Psoas muscle (tissue), 8 donors: ENCODE measurements at places on chromosomes 12 and 14. TPM values are rescaled to one million over a fixed set of nuclear protein-coding genes. Genes with fewer than 3 reads are reported as not detected.
A peak's percentile ranks its signal among the peaks of the same experiment; 100 is the strongest.

The TMEM233 gene
- 11.6 TPM for total RNA-seq

The C14orf180 gene
- total RNA-seq: 0.32 TPM

DNA sequence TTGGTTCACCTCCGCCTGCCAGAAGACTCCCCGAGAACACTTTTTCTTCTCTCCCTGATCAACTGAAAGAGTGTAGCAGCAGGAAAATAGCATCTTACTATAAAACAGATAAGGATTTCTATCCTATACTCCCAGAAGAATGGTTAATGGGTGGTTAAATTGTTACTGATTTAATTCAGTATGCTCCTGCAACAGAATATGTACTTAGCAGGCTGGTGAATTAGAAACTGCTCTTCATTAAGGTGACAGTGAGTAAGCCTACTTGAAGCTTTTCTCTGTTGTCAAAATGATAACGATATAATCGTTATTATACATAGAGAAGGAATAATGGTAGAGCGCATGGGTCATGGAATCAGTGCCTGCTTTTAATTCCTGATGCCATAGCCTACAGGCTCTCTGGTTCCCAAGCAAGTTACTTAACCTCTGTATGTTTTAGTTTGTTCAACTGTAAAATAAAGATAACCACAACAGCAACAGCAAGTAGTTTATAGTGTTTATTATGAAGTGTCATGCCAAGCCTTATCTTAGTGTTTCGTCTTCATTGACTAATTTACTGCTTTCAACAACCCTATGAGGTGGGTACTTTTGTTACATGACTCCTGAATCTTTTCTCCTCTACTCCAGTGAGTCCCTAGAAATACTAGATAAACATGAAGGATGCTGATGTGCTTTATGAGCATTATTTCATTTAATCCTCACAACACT lies 392.6 kb downstream of the CCDC91 start:
- DNase-seq: no peak

DNA sequence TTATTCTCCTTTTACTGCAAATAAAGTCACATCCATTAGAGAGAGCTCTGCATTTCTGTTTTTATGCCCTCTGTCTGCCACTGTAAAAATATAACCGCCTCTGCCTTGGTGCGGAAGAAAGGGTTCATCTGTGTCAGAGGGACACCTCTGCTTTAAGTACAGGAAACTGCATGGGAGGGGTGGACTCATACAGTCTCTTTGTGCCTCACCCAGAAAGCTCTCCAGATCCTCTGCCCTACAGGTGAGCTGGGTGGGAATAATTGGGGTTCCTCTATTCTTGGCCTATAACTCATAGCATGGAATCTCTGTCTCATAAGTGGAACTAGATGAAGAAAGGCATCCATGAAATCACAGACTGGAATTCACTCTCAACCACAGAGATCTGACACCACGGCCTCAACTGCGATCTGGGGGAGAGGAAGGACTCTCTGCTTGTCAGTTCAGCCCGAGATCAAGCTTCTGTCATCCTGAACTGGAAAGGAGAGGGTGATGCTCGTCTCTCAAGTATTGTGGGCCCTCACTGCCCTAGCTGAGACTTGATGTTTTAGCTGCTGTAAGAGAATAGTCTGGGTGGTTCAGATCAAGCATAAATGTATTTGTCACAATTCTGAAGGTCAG lies 702.3 kb downstream of the TMEM121 start:
- DNase-seq: no peak

GRCh38 chr14:77100961-77101360 lies 2.9 kb downstream of the CIPC start:
- no peak for DNase-seq

- no peak for DNase-seq
Measured at GRCh38 chr14:53192052-53192760, 39.1 kb upstream of the DDHD1 start.

DNA sequence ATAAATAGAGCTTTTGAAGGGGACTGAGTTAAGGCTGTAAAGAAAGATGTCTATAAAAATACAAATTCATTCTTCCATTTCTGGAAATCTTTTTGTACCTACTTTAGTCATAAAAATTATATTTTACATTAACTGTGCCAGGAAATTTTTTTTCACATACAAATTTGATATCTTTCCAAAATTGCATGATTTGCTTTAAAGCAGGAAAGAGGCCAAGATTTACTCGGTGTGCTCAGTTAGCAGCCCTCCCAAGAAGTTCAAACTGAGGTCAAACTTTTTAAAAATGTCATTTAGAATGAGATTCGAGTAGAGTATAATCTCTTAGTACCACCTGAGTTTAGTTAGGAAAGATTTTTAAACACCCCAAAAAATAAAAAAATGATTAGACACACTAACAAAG lies 173.2 kb upstream of the GRIP1 start:
- DNase-seq: no peak

- peak; percentile 46 for DNase-seq
Measured at GRCh38 chr14:105072892-105073719, 7.9 kb upstream of the GPR132 start.
